ENCODE measurements at places on chromosomes 2 and 18. TPM values are rescaled to one million over a fixed set of nuclear protein-coding genes. Genes with fewer than 3 reads are reported as not detected.

GRCh38 chr2:26555246-26556133 lies 77.6 kb upstream of the OTOF start:
- no peak overlapping the region for H3K27ac ChIP-seq
- no peaks in the 10 kb centered on the region for H3K36me3 ChIP-seq
- H3K27me3 ChIP-seq: peaks cover 11% of the 10 kb centered on the region
- H3K4me1 ChIP-seq: no peaks in the 10 kb centered on the region
- DNase-seq: no peak

- H3K4me3 ChIP-seq: no peak overlapping the region
- H3K27me3 ChIP-seq: no peaks in the 10 kb centered on the region
- no peaks in the 10 kb centered on the region for H3K36me3 ChIP-seq
- no peaks in the 10 kb centered on the region for H3K4me1 ChIP-seq
Measured at GRCh38 chr2:56587456-56587855, 403.7 kb downstream of the CCDC85A start.

Gene ZC3H8
- 8.7 TPM for total RNA-seq

- no peaks in the 10 kb centered on the region for H3K36me3 ChIP-seq
- H3K4me1 ChIP-seq: no peaks in the 10 kb centered on the region
- no peak overlapping the region for H3K27ac ChIP-seq
- DNase-seq: no peak
- H3K4me3 ChIP-seq: no peak overlapping the region
Measured at GRCh38 chr2:73821227-73821626, 7.5 kb upstream of the STAMBP start.

DNA sequence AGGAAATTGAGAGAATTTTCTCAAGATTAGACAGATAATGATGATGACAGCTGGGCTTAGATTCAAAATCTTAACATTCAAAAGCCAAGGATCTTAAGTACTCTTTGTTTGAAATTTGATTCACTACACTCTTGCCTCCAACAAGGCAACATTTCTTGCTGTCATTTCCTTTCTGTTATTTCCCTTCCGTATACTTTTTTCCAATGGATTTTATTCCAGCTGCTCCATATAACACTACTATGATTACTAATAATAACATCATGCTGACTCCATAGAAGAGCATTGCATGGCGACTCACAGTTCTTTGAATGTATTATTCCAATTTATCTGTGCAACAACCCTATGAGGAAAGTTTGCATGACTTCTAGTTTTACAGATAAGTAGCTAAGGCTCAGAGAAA lies 33.9 kb upstream of the CCDC102B start:
- no peak for DNase-seq
- H3K27ac ChIP-seq: no peak overlapping the region
- H3K4me3 ChIP-seq: no peak overlapping the region
- H3K27me3 ChIP-seq: no peaks in the 10 kb centered on the region
- H3K4me1 ChIP-seq: peaks cover 2% of the 10 kb centered on the region
- no peaks in the 10 kb centered on the region for H3K36me3 ChIP-seq

DNA sequence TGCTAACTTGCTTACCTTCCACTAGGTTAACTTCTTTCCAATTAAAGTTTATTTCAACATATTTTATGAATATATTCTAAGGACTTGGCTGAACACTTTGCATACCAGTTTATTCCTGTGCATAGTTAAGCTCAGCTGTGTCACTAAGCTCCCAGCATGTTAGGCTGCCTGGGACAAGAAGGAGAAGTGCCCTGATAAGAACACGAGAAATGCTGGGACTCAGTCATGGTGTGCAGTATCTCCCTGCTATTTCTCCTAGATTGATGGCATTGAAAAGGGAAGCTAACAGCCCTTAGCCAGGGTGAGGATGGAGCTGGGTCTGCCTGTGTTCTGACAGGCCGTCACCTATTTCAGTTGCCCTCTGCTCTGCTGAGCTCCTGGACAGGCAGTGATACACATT lies 164.3 kb downstream of the TRABD2A start:
- no peak overlapping the region for H3K27ac ChIP-seq
- H3K27me3 ChIP-seq: no peaks in the 10 kb centered on the region
- H3K4me1 ChIP-seq: no peaks in the 10 kb centered on the region
- no peak overlapping the region for H3K4me3 ChIP-seq
- H3K36me3 ChIP-seq: no peaks in the 10 kb centered on the region

DNA sequence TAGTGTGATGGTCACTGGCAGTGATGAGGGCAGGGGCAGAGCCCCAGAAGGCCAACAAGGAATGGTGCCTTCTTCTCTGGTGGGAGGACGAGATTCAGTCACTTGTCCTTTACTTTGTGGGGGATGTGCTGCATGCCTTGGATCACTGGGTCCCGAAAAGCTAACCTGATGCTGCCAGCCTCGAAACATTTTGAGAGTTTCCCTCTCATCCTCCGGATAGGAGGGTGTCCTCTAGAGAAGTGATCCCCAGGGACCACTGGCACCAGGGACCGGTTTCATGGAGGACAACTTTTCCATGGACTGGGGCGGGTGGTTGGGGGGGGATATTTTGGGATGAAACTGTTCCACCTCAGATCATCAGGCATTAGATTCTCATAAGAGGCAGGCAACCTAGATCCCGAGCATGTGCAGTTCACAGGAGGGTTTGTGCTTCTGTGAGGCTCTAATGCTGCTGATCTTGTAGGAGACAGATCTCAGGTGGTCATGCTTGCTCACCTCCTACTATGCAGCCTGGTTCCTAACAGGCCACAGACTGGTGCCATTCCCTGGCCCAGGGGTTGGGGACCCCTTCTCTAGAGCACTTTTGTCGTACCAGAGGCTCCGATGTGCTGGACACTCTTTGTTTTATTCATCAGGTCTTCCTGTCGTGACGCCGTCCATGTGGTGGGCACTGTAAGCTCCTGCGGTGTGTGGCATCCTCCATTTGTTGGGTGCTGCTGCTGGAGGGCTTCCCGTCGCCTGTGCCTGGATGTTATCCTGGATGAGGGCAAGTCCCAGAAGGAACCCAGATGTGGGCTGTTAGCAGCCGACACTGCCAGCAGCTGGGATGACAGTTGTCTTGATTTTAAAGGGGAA lies 68.5 kb upstream of the HDAC4 start:
- no peaks in the 10 kb centered on the region for H3K4me1 ChIP-seq
- no peaks in the 10 kb centered on the region for H3K27me3 ChIP-seq
- H3K4me3 ChIP-seq: no peak overlapping the region
- DNase-seq: no peak
- H3K36me3 ChIP-seq: no peaks in the 10 kb centered on the region

- no peaks in the 10 kb centered on the region for H3K27me3 ChIP-seq
- H3K4me3 ChIP-seq: no peak overlapping the region
- no peaks in the 10 kb centered on the region for H3K36me3 ChIP-seq
- H3K4me1 ChIP-seq: peaks cover 36% of the 10 kb centered on the region
- no peak for DNase-seq
Measured at GRCh38 chr18:24009651-24010333, 4.8 kb upstream of the TTC39C start.

DNA sequence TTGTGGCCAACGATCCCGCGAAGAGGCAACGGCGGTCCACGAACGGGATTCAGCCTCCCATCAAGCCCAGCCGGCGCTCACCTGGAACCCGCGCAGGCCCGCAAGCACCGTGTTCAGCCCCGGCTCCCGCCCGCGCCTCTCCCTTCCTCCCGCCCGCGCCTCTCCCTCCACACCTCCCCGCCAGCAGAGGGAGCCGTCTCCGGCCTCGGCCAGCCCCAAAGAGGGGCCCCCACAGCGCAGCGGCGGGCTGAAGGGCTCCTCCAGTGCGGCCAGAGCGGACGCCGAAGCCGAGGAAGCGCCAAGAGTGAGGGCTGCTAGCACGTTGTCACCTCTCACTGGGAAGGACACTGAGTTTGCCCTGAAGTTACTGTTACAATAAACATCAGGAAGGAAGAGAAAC lies 55.3 kb upstream of the LAPTM4A start:
- peak overlapping the region; percentile 28 for H3K4me3 ChIP-seq
- peak; percentile 45 for DNase-seq
- H3K36me3 ChIP-seq: no peaks in the 10 kb centered on the region
- no peak overlapping the region for H3K27ac ChIP-seq
- H3K27me3 ChIP-seq: peaks cover 3% of the 10 kb centered on the region

- H3K27ac ChIP-seq: no peak overlapping the region
- peaks cover 60% of the 10 kb centered on the region for H3K4me1 ChIP-seq
- peaks cover 3% of the 10 kb centered on the region for H3K36me3 ChIP-seq
Measured at GRCh38 chr2:19898592-19899329, 3.0 kb downstream of the TTC32 start.

DNA sequence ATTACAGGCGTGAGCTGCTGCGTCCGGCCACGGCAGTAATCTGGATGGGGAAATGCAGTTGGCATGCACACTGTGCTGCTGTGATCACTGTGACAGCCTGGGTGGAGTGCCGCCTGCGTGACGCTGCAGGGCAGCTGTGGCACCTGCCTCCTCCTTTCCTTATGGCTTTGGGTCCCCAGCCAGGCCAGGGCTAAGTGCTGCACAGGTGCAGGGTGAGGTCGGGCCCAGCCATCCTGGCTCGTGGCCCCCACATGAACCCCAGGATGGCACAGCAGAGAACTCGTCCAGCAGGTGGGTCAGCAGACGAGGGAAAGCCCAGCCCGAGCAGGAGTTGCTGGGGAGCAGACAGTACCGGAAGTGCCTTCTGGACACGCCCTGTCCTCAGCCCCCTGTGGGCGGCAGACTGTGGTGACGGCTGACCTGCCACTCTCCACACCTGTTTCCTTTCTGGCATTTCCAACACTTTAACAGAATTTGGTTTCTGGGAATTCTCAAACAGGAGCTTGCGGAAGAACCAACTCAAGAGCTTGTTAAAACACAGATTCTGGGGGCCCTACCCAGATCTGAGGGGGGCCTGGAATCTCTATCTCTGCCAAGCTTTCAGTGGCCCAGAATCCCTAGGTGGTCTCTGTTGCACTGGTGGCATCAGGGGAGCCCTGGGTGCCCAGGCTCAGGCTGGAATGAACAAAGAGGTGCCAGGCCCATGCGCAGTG lies 16.9 kb downstream of the HS1BP3 start:
- peak overlapping the region; percentile 7 for H3K27ac ChIP-seq
- no peak overlapping the region for H3K4me3 ChIP-seq
- no peak for DNase-seq
- H3K36me3 ChIP-seq: no peaks in the 10 kb centered on the region
- no peaks in the 10 kb centered on the region for H3K27me3 ChIP-seq

- no peak overlapping the region for H3K4me3 ChIP-seq
- no peaks in the 10 kb centered on the region for H3K4me1 ChIP-seq
- no peaks in the 10 kb centered on the region for H3K36me3 ChIP-seq
- no peak for DNase-seq
Measured at GRCh38 chr2:36695746-36696415, 626 bp upstream of the VIT start.

Gene DCC
- 0.02 TPM for total RNA-seq

GRCh38 chr2:237352279-237352845 lies 61.6 kb downstream of the COL6A3 start:
- no peaks in the 10 kb centered on the region for H3K4me1 ChIP-seq
- H3K4me3 ChIP-seq: no peak overlapping the region
- peaks cover 45% of the 10 kb centered on the region for H3K36me3 ChIP-seq

Gene TRIM43
- total RNA-seq: not detected

DNA sequence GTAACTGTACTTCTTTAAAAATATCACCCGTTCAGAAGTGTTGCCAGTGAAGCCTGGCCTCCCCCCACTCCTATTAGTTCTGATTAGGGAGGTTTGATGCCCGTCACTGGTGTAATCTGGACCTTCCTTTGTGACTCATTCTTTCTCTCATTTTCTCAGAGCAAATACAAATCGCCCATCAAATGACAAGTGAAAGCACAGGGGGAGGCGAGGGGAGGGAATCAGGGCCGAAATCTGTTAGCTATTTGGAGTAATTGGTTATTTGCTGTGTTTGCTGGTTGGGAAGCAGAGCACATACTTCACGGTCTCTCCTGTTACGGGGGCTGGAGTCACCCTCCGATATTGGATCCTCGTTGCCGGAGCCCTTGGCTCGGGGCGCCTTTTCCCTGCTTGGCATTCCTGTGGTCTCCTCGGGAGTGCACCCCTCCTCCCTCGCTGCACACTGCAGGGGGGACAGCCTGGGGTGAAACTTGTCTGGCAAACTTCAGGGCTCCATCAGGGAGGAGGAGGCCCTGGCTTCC lies 178.1 kb downstream of the DYSF start:
- no peak overlapping the region for H3K27ac ChIP-seq
- H3K36me3 ChIP-seq: no peaks in the 10 kb centered on the region
- H3K4me1 ChIP-seq: no peaks in the 10 kb centered on the region
- H3K4me3 ChIP-seq: no peak overlapping the region
- no peak for DNase-seq

DNA sequence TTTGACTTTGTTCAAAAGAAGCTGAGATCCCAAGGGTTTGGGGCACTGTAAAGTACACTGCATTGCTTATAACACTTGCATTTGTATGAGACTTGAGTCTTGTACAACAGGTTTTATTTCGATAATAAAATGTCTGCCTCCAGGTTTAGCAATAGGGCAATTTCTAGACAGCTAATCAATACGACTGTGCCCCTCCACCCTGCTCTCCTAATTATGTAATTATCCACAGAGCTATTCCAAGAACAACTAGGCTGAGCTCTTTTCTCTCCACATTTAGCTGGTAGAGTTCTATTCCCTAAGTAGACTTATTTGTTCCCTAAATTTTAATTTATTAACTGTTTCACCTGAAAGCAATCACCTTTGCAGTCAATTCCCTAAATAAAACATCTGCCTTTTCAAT lies 52.9 kb upstream of the LINC00305 start:
- DNase-seq: no peak
- H3K27ac ChIP-seq: no peak overlapping the region
- H3K27me3 ChIP-seq: no peaks in the 10 kb centered on the region
- no peak overlapping the region for H3K4me3 ChIP-seq

- H3K4me3 ChIP-seq: no peak overlapping the region
- no peaks in the 10 kb centered on the region for H3K27me3 ChIP-seq
- H3K36me3 ChIP-seq: no peaks in the 10 kb centered on the region
Measured at GRCh38 chr2:86825693-86826381, 35.1 kb upstream of the CD8A start.

- no peak overlapping the region for H3K4me3 ChIP-seq
- H3K27me3 ChIP-seq: no peaks in the 10 kb centered on the region
- H3K4me1 ChIP-seq: peaks cover 5% of the 10 kb centered on the region
Measured at GRCh38 chr2:205783872-205784499, 101.7 kb downstream of the NRP2 start.

Gene BCL11A
- total RNA-seq: 28.6 TPM

All from heart left ventricle (tissue), 16 donors.